ENCODE measurements at places on chromosomes 1 and 21.

GRCh38 chr1:2412773-2413494 is 570 bp upstream of the PEX10 start:
- no peaks in the 10 kb centered on the region for H3K27me3 ChIP-seq
- no peak for DNase-seq
- peak overlapping the region; percentile 95 for H3K27ac ChIP-seq

- no peak overlapping the region for H3K4me3 ChIP-seq
- H3K36me3 ChIP-seq = peaks cover 8% of the 10 kb centered on the region
- DNase-seq = no peak
- peak overlapping the region; percentile 42 for H3K27ac ChIP-seq
- no peaks in the 10 kb centered on the region for H3K27me3 ChIP-seq
Observed at GRCh38 chr1:247322442-247322841, 9.2 kb downstream of the ZNF496 start.

GRCh38 chr1:14842891-14843290 is 244.4 kb downstream of the KAZN start:
- no peaks in the 10 kb centered on the region for H3K36me3 ChIP-seq
- no peak overlapping the region for H3K27ac ChIP-seq
- H3K27me3 ChIP-seq = no peaks in the 10 kb centered on the region
- H3K4me1 ChIP-seq = no peaks in the 10 kb centered on the region
- H3K4me3 ChIP-seq = no peak overlapping the region
- no peak for DNase-seq

DNA sequence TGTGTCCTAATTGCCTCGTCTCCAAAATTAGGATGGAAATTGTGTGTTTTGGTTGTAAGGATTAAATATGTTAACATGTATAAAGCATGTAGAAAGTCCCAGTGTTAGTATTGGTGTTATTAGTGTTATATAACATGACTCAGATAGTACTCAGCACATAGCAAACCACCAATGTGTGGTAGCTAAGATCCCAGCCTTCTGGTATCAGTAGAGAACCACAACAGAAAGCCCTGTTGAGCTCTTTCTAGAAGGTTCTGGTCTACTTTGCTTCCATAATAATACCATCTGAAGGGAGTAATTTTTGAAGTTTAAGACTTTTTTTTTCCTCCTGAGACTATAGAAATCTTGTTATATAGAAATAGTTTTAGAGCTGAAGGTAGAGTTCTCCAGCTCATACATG is 259.3 kb upstream of the SGIP1 start:
- H3K27me3 ChIP-seq = no peaks in the 10 kb centered on the region
- H3K4me1 ChIP-seq = peaks cover 50% of the 10 kb centered on the region
- DNase-seq = no peak
- peak overlapping the region; percentile 60 for H3K27ac ChIP-seq

DNA sequence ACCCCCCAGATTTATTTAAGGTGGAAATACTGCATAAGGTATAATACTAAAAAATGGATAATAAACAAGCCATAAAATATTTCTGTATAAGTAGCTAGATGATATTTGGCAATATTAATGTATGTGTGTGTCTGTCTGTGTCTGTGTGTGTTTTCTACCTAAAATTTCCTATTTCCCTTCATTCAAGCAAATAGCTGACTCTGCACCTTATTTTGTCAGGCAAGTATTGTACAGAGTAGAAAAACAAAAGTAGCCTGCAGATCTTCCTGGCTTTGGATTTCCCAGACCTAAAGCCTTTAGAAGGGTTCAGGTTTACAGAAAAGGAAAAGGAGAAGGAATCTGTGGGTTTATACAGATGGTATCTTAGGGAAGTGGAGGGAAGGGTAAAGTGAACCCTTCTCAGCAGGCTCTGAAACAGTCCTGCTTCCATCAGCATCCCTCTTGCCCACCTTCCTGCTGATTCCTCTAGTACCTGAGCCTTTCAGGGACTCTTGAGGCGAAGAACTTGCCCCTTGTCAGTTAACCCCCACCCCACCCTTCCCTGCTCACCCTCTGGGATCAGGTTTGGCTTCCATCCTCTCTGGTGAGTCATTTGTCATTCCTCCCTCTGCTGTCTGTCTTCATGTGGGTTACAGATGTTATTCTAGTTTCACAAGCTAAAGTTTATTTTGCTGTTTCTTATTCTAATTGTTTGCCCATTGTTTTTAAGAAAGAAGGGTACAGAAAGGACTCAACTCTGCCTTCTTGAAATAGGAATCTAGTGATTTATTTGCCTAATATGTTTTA is 21.7 kb upstream of the RGS16 start:
- DNase-seq = no peak
- H3K27me3 ChIP-seq = no peaks in the 10 kb centered on the region
- no peak overlapping the region for H3K27ac ChIP-seq
- no peaks in the 10 kb centered on the region for H3K36me3 ChIP-seq

Measured in naive thymus-derived CD4-positive, alpha-beta T cell (primary cell).